ENCODE measurements at places on chromosomes 2 and 18.
A peak's percentile ranks its signal among the peaks of the same experiment; 100 is the strongest.

- DNase-seq = no peak
Measured at GRCh38 chr2:238776003-238776760, 71.7 kb upstream of the TWIST2 start.

- DNase-seq = no peak
Measured at GRCh38 chr2:190490502-190490901, 44.0 kb downstream of the NEMP2 start.

GRCh38 chr2:190879474-190880377 is 895 bp upstream of the GLS start:
- DNase-seq = peak; percentile 44

DNA sequence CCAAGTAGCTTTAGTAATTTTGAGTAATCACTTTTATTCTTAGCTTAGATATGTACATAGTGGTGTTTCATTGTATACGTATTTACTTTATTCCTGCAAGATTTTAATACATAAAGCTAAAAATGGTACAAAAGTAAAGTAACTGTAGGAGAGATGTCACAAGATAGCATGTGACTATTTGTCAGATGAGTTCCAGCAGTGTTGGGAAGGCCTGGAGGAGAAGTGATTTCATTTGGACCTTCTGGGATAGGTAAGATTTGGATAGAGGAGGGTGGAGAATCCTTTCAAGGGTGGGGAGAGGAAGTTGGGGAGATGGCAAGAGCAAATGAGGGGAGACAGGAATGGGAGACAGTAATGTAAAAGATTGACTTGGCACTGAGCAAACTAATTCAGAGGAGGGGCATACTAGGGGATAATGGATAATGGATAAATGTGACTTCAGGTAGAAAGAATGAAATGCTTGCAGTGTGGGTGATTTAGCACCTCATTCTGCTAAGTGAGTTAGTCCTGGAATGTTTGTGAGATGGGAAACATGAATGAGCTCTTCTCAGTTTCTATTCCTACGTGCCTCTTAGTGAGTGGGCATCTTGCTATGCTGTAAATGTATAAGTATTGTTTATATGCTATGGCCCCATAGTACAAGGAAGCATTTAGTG is 10.5 kb downstream of the WDR43 start:
- DNase-seq = no peak

GRCh38 chr2:101111262-101111838 is 39.8 kb downstream of the TBC1D8 start:
- no peak for DNase-seq

DNA sequence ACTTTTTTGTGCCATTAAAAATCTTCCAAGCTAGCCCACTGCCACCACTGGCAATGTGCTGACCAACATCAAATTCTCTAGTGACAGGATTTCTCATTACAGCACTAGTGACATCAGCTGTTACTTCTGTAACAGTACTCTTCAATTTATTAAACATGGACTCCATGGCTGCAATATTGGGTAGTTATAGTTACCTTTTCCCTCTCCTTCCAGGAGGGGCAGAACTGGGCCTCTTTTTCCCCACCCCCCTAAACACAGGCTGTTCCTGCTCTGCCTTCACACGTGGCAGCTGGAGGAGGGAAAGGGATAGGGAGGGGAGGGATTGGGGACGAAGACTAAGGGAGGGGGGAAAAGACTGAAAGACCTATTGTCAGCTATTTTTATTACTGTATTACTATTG is 38.1 kb downstream of the TRAK2 start:
- no peak for DNase-seq

GRCh38 chr2:100817388-100817985 is 2.5 kb upstream of the NPAS2 start:
- no peak for DNase-seq

DNA sequence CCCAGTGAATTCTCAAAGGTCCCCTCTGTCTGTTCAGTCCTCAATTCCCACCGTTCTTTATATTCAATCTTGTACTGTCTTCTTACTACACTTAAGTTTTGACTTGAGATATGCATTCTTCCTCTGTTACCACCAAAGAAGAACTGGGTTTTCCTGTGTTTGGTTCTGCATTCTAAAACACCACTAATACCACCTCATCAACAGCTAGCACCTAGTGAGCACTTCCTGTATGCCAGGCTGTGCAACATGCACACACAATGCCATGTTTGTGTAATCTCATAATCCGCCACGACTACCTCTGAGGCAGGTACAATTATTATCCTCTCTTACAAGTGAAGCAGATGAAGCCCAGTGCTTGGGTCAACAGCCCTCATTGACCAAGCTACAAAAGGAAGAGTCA is 11.8 kb upstream of the CTAGE1 start:
- no peak for DNase-seq

- DNase-seq = no peak
Measured at GRCh38 chr2:140247451-140248195, 1467.4 kb upstream of the NXPH2 start.

- DNase-seq = no peak
Measured at GRCh38 chr2:23239374-23239773, 145.6 kb upstream of the KLHL29 start.

GRCh38 chr2:86038291-86039081 is 67.2 kb downstream of the POLR1A start:
- DNase-seq = peak; percentile 64

- no peak for DNase-seq
Measured at GRCh38 chr18:37280701-37281393, 284.8 kb downstream of the CELF4 start.
